LoVo (cell line): ENCODE measurements at places on chromosomes 5 and 9.

- peak; percentile 31 for DNase-seq
These were observed 6.3 kb upstream of the STOM start for GRCh38 chr9:121376214-121376830.

GRCh38 chr5:78650531-78650930, 2.0 kb upstream of the LHFPL2 start:
- no peak for DNase-seq

DNA sequence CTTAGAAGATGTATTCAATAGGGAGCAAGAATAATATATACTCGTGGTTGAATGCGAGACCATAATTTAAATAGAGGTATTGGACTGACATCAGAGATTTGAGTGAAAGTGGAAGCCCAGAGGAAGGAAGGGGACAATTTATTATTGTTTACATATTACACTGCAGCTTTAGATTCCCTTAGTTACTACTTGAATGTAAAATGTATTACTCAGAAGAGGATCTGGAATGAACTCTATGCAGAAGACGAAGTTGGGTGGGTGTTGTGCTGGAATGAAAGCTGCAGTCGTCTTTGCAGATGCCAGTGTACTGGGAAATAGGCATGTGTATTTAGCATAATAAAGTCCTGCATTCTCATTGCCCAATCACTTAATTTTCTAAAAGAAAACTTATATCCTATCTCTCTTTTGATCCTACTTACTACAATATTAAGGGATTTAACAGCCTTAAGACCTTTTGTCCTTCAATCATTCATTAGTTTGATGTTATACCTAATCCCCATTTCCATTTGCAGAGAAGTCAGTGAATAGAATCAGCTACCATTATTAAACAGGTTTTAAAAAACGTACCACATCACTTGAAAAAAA, 570.7 kb upstream of the WWC1 start:
- DNase-seq, result no peak

DNA sequence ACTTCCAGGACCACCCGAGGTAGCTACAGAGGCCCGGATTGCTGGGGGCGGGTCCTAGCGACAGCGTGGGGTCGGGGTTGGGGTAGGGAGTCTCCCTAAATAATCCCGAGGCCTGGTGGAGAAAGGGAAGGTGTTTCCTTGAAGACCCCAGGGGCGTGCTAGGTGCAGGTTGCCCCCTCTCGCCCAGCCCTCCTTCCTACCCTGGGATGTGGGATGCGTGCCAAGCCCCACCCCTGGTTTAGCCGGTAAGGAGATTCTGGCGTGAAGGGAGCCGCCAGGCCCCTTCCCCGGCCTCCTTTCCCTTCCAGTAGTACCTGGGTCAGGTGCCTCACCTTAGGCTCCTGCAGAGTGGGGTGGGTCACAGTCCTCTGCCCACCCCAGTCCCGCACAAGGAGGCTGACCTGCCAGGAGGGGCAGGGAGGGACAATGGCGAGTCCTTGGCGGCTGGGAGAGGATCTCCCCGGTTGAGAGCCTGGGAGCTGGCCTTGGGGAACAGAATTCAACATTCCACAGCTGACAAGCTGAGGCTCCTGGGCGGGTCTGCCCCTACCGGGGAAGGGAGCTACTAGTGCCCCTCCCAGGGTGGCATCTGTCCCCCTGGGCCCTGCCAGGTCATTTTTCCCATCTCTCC, 674 bp downstream of the TSPAN17 start:
- peak; percentile 59 for DNase-seq

- no peak for DNase-seq
These were observed 4.4 kb downstream of the NEURL1B start for GRCh38 chr5:172645271-172646055.

- DNase-seq, result no peak
These were observed 104.8 kb downstream of the VCAN start for GRCh38 chr5:83576341-83576740.

GRCh38 chr5:72857396-72857795, 40.9 kb downstream of the TNPO1 start:
- no peak for DNase-seq

DNA sequence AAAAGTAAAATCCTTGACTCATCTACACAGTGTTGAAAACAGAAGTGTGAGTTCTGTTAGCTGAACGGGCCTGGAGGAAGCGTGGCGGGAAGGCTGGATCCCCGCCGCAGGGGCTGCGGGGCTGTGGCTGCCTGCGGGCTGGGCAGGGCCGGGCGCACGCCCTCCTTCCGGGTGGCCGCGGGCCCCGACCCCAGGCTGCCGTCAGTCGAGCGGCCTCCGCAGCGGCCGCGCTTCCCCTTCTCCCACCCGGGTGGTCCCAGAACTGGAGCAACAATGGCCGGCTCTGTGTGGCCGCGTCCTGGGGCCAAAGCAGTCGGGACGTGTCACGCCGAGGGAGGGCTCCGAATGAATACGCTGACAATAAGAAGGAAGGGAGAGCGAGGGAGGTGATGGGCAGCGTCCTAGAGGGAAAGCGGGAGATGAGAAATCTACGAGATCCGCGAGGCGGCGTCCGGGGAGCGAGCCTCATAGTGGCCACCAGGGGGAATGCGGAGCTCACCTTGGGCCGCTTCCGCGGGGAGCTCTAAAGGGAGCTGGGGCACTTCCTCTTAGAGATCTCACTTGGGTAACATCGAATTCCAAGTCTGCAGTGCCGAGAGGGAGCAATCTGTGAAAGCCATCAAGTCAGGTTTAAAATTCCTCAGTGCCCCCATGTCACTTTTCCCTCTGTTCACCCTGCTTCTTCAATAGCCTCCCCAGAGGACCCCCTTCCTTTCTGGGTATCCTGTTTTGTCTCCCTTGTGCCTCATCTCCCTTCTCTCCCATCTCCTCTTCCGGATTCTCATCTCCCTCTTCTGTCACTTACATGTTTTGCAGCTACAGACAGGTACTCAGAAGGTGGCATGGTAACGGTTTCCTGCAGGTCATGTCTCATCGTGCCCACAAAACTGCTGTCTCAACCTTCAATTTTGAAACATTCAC, 83.9 kb downstream of the SLC1A3 start:
- peak; percentile 79 for DNase-seq

DNA sequence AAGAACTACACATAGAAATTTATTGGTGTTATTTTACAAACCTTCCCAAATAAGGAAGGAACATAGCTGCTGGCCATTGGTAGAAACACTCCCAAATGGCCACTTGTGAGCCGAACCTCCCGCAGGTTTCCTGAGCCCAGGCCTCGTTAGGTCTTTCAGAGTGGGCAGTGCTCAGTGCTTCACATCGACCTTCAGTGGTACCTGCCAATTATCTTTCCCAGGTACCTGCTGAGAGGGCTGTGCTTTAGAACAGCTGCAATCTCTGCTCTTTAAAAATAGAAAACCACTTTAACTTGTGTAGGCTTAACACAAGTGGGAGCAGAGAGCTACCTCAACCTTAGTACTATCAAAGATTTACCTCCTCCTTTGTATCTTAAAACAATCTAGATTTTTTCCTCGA, 334.1 kb downstream of the RFX3 start:
- peak; percentile 21 for DNase-seq

DNA sequence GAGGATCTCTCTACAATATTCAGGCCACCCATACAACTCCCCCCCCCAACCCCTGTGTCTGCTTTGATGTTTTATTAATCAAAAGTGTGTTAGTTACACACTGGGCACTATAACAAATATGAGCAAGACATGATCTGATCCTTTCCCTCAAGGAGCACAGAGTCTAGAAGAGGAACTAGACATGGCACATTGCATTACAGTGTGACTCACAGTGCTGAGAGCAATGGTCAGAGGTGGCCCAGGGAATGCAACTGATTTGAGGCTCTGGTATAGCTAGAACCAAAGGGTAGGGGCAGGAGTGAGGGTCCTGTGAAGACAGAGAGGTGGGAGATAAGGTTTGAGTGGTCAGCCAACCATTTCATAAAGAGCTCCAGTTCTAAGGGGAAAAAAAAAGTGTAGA, 539.2 kb downstream of the ACTL7B start:
- DNase-seq, result no peak

DNA sequence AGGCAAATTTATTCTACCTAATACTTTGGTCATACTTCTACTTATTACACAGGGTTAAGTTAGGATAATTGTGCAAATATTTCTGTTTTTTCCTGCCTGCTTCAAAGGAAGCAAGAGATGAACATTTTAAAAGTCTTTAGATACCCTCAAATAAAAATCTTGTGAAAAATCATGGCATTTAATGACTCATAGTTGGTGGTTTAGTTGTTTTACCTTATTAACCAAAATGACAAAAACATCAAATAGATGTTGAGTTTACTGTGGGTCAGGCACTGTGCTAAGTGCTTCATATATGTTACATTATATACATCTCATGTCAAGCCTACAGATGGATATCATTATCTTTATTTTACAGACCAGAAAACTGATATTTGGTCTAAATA, 54.4 kb downstream of the ZNF474 start:
- no peak for DNase-seq

DNA sequence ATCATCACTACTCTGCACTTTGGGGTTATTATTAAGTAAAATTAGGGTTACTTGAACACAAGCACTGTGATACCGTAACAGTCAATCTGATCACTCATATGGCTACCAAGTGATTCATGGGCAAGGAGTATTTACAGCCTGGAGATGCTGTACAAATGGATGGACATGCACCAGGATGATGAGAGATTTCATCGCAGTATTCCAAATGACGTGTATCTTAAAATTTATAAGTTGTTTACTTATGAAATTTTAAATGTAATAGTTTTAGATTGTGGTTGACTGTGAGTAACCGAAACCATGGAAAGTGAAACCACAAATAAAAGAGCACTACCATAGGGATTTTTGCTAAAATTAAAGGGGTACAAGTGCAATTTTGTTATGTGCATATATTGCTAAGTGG, 462.2 kb upstream of the PTGER4 start:
- DNase-seq, result no peak

DNA sequence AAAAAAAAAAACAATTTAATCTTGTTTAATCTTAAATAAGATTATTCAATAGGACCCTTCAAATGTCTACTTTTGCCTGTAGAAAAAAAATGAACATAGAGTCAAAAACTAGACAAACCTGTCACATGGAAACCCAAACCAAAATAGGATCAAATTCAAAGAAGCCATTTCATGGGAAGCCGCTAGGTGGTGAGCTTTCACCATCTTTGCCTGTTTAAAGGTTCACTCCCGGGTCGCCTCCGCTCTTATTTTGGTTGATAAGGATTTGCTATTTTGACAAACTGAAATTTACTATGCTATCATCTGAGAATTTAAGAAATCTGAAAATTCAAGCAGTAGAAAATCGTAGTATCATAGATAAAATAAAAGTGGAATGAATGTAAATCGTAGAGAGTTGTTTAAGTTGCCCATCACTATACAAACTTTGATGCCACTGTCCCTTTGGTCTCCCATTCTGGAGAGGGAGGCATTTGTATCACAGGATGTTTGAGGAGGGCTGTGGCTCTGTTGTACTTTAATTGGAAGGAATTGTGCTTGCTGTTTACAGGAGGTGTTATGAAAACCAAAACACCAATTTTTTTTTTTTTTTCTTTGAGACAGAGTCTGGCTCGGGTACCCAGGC, 43.5 kb upstream of the DNAH5 start:
- peak; percentile 71 for DNase-seq

GRCh38 chr5:74412066-74412465, 228.5 kb downstream of the ENC1 start:
- DNase-seq, result no peak

DNA sequence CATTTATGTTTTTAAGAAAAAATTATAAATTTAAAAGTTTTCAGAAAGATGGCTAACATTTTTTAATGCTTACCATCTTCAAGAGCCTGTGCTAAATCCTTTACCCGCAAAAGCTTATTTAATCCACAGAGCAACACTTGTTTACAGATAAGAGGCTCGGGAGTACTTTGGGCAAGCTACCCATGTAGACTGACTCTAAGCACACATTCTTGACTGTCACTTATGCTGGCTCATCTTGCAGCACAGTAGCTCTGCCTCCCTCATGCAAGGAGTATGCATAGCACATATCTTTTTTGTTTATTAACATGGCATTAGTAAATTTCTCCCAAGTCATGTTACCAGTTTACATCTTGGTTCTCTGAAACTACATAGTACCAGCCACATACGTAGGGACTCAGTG, 14.7 kb downstream of the SH3RF2 start:
- no peak for DNase-seq

- no peak for DNase-seq
These were observed 39.5 kb upstream of the MYOT start for GRCh38 chr5:137828180-137828579.
